Left lung (tissue), 14 donors: ENCODE measurements at places on chromosomes 3 and 15. TPM values are rescaled to one million over a fixed set of nuclear protein-coding genes. Genes with fewer than 3 reads are reported as not detected.

The CAMK2N2 gene
- polyA plus RNA-seq, result 0.15 TPM

The SEMA5B gene
- 6.2 TPM for polyA plus RNA-seq

The ILDR1 gene
- 4.7 TPM for polyA plus RNA-seq

The SCG5 gene
- polyA plus RNA-seq, result 6.2 TPM

The UROC1 gene
- polyA plus RNA-seq, result not detected

The CCR3 gene
- polyA plus RNA-seq, result 0.22 TPM

The ITPKA gene
- 1.4 TPM for polyA plus RNA-seq

The GOLGA6L26 gene
- not detected for polyA plus RNA-seq

The MRPS22 gene
- 63.0 TPM for polyA plus RNA-seq

The ITGA11 gene
- polyA plus RNA-seq, result 2.1 TPM

The SCAANT1 gene
- polyA plus RNA-seq, result not detected

The CCDC50 gene
- polyA plus RNA-seq, result 69.8 TPM

The GP9 gene
- 2.3 TPM for polyA plus RNA-seq

The PLCH1 gene
- 24.0 TPM for polyA plus RNA-seq

The SEC62 gene
- polyA plus RNA-seq, result 148 TPM

The GCNT3 gene
- 0.76 TPM for polyA plus RNA-seq

The CHRM5 gene
- polyA plus RNA-seq, result 0.37 TPM

The PCLAF gene
- 58.0 TPM for polyA plus RNA-seq

The SLC6A11 gene
- polyA plus RNA-seq, result 0.23 TPM

The MAP2K1 gene
- 52.4 TPM for polyA plus RNA-seq

The PLCB2 gene
- polyA plus RNA-seq, result 13.9 TPM

The SAMD7 gene
- polyA plus RNA-seq, result not detected

The RARRES1 gene
- polyA plus RNA-seq, result 39.4 TPM

The SH2D7 gene
- 0.69 TPM for polyA plus RNA-seq

The SNTN gene
- polyA plus RNA-seq, result 17.8 TPM
